ENCODE measurements at places on chromosomes 7 and 10.

DNA sequence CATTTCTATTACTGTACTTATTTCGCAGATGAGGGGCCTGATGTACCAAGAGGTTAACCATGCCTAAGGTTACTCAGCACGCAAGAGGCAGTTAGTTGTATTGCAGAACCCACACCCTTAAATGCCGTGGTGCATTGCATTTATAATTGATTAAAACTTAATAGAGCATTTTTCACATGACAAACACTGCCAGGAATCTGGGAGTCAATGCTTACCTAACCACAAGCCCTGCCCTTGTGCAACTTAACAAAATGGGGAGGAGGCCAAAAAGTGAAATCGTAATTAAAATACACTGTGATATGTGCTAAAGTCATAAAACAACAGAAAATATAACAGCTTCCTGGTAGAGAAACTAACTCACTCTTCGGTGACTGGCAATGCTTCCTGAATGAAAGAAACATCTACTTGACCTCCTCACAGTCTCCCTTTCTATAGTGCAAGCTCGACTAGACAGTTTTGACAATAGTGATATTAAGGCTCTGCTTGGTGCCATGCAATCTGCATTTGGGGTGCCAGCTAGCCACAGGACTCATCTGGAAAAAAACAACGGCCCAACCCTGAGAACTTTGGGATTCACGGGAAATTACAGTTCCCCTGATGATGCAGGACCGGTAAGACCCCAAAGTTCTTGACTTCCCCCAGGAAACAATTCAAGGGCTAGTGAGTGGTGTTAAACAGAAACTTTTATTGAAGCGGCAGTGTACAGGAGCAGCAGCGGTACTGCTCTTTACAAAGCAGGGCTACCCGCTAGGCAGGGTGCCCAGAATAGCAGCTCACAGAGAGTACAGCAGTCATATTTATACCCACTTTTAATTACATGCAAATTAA, 612.4 kb downstream of the TNS3 start:
- no peak for DNase-seq

DNA sequence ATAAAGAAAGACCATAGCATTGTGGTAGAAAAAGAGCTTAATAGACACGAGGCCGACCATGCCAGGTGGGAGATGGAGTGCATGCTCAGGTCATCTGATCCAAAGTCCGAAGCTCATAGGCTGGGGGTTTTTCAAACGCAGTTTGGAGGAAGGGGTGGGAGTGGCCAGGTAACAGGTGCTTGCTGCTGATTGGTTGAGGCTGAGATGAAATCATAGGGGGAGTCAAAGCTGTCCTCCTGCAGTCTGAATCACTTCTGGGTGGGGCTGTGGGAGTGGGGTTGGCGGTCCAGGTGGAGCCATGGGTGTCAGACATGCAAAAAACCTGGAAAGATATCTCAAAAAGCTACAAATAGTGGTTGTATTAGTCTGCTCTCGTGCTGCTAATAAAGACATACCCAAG, 2.8 kb upstream of the ERCC6 start:
- no peak for DNase-seq

DNA sequence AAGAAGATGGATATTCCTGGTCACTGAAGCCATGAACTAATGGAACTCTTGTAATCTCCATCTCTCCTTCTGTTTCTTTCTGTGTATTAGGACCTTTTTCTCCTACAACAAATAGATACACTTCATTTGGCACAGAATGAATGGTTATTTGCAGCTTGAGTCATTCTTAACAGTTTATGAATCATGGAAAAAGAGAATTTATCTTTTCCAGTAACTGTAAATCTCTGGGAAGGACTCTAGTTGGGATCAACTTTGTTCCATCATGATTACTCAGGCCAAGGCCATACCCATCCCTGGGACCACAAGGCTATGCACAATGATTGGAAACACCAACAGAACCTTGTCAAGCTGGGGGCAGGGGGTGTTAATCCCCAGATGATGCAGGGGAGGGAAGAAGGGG, 36.1 kb upstream of the MDFIC start:
- DNase-seq, result no peak

DNA sequence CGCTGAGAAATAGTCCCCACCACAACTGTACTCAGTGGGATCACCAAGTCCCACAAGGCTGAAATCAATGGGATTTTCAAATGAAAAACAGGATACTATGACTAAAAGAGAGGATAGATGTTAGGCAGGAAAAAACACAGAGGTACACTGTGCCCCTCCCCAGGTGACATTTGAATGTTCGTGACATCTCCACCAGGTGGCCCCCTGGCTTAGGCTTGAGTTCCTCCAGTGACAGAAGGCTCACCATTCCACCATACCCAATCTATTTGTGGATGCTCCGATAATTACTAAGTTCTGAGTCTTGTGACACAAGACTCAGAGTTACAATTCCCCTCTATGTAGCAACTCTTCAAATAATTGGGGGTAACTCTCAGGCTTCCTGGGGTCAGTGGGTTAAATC, 77.5 kb upstream of the KCNMA1 start:
- no peak for DNase-seq

DNA sequence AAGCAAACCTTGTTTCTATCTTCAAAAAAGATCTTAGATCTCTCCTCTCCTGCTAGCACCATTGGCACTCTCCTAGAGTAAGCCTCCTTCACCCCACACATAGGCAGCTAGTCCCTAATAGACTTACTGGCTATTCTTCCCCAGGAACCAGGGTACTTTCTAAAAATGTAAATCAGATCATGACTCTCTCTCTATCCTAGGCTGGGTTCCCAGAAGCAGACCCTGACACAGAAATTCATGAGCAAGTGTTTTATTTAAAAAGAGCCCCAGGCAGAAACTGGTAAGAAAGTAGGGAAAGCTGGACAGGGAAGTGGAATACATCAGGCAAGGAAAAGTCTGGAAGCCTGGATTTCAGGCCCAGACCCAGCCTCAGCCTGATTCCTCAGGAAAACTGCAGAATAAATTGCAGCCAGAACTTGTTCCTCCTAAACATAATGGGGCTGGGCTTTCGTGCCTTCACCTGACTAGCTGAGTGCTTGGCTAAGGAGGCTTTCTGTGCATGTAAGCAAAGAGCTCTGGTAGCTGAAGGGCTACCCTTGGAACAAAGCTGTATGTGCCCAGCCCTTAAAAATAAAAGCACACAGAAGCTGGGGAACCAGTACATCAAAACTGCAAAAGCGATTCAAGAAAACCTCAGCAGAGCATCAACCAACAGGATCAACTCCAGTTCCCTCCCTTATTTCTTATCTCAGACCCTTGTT, 18.8 kb upstream of the SORBS1 start:
- DNase-seq, result no peak

GRCh38 chr7:67311901-67312300, 315.3 kb downstream of the TYW1 start:
- no peak for DNase-seq

DNA sequence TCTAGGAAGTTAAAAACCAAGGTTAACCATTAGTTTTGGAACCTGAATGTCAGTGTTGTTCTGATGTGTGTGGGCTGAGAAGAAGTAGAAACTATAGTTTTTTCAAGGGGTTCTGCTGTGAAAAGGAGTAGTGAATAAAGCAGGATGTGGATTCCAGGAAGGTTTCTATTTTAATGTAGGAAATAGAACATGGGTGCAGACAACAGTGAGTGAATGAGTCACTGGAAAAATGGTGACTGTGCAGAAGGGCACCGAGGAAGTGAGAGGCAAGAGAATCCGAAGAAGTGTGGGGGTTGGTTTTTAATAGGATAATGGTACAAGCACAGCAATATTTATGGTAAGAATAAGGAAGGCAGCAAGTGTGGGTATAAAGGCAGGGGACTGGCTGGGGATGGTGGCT, 120.4 kb downstream of the ARHGAP21 start:
- DNase-seq, result no peak

DNA sequence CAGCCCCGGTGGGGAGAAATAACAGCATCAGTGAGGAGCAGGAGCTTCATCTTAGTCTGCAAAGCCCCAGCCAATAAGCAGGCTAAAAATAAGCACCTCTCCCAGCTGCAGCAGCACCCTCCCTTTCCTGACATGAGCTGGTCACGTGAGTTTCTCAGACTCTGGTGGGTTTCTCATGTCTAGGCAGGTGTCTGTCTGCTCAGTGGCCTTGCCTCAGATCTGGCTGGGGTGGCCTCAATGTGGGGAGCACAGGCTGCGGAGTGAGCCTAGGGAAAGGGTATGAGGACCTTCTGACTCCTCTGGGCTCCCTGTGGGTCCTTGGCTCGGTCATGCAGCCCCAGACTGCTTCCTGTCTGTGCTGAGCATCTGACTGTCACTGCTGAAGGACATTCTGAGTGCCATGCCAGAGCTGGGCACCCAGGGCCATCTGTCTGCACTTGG, 81.6 kb upstream of the LRRC4 start:
- DNase-seq, result no peak

- DNase-seq, result no peak
Observed at GRCh38 chr10:53003094-53003493, 230.5 kb upstream of the MBL2 start.

- DNase-seq, result no peak
Observed at GRCh38 chr10:31340343-31340742, 21.3 kb downstream of the ZEB1 start.

- DNase-seq, result no peak
Observed at GRCh38 chr7:17336168-17336567, 37.7 kb downstream of the AHR start.

DNA sequence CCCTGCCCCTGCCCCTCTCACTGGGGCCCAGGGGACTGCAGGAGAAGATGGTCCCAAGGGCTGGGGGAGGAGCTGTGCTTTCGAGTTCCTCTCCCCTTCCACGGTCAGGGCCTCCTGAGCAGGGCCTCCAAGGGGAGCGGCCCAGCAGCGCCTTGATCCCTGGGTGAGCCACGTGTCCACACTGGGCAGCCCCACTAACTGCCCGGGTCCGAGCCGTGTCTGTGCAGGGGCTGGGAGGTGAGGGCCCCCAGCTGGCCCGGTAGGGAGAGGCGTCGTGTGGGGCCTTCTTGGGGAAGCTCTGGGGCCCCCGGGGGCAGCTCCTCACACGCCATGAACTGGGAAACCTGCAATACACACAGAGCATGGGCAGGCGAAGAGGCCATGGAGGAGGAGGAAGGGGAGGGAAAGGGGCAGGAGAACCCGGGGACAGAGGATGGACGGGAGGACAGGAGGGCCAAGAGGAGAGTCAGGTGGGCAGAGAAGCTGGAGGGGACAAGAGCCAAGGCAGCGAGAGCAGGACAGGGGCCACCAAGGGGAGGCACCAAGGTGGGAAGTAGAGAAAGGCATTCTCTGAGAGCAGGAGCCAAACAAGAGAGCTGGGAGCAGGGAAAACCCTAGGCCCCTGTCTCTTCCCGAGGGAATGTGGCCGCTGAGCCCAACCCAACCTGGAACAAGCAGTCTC, 32.8 kb downstream of the KCNH2 start:
- peak; percentile 42 for DNase-seq

- DNase-seq, result no peak
Observed at GRCh38 chr7:155930061-155930460, 117.8 kb upstream of the SHH start.

- DNase-seq, result no peak
Observed at GRCh38 chr7:129950191-129950932, 2.4 kb downstream of the UBE2H start.

DNA sequence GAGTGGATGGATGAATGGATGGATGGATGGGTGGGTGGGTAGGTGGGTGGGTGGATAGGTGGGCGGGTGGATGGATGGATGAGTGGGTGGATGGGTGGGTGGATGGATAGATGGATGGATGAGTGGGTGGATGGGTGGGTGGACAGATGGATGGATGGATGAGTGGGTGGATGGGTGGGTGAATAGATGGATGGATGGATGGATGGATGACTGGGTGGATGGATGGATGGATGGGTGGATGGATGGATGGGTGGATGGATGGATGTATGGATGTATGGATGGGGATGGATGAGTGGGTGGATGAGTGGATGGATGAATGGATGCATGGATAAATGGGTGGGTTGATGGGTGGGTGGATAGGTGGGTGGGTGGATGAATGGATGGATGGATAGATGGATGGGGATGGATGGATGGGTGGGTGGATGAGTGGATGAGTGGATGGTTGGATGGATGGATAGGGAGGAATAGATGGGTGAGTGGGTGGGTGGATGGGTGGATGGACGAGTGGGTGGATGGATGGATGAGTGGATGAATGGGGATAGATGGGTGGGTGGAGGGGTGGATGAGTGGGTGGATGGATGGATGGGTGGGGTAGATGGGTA, 43.8 kb downstream of the MICALL2 start:
- no peak for DNase-seq

DNA sequence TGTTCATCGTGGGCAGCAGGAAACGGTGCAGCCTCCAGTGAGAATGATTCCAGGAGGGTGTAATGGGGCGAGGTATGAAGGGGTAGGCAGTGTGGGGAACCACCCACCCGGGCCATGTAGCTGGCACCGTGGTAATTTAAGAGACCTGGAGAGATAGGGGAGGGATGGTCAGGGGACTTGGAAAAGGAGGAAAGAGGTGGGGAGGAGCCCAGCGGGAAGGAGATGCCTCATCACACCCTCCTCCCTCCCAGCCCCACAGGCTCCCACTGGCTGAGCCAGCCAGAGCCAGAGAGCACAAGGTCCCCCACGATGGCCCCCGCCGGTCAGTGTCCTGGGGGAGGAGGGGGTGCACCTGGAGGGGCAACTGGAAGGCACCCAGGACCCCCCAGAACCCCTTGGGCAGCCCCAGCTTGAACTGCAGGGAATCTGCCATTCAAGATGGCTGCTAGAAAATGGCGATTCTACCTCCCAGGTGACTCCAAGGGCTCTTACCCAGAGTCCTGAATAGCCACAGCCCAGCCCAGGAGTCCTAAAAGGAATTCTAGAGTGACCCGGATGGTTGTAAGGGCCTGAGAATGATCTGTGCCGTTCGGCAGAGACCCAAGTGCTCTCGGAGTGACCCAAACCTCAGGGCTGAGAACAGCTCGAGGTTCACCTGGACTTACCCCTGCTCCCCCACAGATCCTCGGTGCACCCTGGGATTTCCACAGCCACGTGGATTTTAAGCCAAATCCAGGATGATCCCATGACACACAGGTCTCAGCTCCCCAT, 28.8 kb downstream of the CALML3 start:
- DNase-seq, result peak; percentile 11

- no peak for DNase-seq
Observed at GRCh38 chr10:94156453-94156852, 162.7 kb downstream of the PLCE1 start.

GRCh38 chr7:55021053-55021452, 2.2 kb downstream of the EGFR start:
- no peak for DNase-seq

DNA sequence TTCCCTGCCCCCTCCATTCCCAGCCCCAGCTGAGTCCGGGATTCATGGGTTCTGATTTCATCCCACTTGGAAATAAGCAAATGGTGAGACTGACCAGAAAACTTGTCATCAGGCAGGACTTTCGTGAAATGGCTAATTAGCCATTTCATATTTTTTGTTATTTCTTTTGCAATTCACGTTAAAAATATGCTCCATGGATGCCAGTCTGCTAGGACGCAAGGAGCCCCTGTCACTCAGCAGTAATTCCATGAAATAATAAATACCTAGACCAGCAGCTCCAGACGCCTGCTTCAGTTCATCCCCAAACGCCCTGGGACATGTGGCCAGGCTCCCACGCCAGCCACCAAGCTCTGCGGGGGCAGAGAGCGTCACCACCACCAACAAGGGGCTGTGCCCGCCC, 111.0 kb downstream of the TRIL start:
- no peak for DNase-seq
